ENCODE measurements at places on chromosomes 7 and 10.

DNA sequence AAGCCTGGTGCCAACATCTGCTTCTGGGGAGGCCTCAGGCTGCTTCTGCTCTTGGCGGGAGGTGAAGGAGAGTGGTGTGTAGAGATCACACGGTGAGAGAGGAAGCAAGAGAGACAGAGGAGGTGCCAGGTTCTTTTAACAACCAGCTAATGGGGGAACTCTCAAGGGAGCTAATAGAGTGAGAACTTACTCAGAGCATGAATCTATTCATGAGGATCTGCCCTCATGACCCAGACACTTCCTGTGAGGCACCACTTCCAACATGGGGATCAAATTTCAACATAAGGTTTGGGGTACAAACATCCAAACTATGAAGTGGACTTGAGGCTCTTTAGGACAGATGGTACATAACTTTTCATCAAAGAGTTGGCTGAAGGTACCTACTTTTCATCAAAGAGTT is 5.1 kb upstream of the ZNF32 start:
- no peak for DNase-seq

GRCh38 chr7:116969371-116969902 is 16.1 kb downstream of the ST7 start:
- no peak for DNase-seq

DNA sequence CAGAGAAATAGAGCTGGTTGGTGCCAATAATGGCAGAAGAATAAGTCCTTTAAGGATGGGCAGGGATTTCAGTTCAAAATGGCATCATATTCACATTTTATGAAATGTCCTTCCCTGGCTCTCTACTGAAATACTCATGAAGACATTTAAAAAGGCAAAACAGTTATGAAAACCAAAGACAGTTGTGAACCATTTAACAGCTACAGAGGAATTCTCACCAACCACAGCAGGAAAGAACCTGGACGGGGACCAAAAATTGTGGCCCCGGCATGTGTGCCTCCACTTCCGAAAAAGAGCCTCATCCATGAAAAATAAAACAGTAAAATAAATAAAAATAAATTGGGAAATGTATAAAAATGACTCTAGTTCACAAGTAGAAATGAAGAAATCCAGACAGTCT is 539.5 kb downstream of the SUGCT start:
- no peak for DNase-seq

DNA sequence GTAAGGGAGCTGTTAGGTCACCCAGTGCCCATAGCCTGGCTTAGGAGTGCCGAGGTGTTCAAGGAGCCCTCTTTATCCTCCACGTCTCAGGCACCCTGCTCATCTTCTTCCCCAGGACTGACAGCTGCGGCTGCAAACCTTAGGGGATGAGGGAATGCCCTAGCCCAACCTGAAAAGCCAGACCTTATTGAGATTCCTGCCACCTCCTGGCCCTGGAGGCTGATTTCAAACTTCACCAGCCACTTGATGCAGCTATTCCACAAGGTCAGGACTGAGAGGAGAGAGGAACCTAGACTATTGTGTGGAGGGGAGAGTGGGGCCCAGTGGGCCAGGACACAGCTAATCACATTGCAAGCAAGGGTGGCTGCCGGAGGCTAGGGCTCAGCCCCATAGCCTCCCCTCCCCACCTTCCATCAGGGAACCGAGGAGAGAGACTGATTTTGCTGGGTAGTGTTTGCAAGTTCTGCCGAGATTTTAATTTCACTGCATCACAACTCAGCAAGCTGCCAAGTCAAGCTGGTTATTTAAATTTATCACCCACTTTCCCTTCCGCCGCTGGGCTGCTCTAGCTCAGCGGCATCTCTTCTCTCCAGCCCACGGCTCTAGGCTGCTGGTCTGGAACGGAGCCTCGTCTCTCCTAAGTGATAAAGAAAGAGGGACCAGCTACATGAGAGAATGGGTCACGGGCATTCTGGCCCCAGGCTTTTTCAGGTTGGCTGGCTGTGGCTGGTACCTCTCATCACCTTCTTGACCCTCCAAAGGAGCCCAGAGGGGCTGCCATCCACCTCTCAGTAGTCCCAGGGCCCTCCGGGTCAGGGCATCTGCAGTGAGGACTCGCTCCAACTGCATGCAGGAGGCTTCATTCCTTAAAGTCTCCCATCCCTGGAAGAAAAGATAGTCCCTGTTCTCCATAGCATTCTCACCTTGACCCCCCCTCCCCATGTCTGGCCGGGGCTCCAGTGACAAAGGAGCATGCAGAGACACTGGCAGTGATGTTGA is 66.7 kb downstream of the PAX2 start:
- DNase-seq: no peak

GRCh38 chr7:154480817-154481216 is 428.6 kb downstream of the DPP6 start:
- no peak for DNase-seq

- no peak for DNase-seq
Measured at GRCh38 chr7:140674356-140674800, 1.6 kb downstream of the ADCK2 start.

DNA sequence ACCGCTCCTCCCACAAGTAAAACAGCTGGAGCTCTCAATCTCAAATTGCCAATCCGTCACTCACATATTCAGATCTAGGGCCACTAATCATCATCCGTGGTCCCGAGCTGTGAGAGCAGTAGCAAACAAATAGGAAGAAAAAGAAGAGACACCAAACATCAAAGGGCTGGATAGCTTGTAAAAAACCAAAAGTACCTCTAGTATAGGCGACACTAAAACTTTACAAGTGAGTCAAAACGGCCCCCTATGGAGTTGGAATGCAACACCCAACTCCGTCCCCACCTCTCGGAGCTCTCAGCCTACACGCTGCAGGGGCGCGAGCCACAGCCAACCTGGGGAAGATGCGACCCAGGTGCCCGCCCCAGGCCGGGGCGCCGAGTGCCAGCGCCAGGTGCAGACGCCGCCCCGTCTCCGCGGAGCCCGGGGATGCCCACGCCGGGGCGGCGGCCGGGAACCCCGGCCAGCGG is 581 bp downstream of the FAM3C start:
- peak; percentile 62 for DNase-seq

DNA sequence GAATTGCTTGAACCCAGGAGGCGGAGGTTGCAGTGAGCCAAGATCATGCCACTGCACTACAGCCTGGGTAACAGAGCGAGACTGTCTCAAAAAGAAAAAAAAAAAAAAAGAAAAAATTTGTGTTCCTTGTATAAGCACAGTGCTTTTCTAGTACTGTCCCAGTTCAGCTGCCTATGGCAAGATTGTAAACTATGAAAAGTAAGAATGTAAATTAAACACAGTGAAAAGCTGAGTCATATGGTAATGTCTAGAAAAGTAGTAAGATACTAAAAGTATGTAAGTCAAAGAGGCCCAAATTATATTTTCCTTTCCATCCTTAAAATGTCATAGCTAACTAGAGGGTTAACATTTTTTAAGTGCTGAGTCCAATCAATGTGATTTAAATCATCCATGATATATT is 42.8 kb downstream of the RBM20 start:
- no peak for DNase-seq

- DNase-seq: no peak
Measured at GRCh38 chr7:20696002-20696605, 80.6 kb downstream of the ABCB5 start.

DNA sequence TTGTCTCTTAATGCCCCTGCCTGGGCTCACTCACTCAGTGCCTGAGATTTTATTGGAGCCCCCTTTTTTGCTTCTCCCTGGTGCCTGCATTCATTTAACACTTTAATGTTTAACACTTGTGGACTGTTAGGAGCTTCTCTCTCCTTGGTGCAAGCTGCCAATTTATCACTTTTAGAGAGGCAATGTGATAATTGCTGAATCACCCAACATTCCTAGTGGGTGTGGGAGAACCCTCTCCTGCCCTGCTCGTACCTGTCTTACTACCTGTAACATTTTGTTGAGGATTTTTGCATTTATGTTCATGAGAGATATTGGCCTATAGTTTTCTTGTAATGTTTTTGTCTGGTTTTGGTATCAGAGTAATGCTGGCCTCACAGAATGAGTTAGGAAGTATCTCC is 13.2 kb downstream of the STAM start:
- DNase-seq: no peak

GRCh38 chr7:45052011-45052410 is 36.8 kb downstream of the NACAD start:
- DNase-seq: no peak

- peak; percentile 58 for DNase-seq
Measured at GRCh38 chr10:29668628-29669027, 33.9 kb upstream of the SVIL start.

DNA sequence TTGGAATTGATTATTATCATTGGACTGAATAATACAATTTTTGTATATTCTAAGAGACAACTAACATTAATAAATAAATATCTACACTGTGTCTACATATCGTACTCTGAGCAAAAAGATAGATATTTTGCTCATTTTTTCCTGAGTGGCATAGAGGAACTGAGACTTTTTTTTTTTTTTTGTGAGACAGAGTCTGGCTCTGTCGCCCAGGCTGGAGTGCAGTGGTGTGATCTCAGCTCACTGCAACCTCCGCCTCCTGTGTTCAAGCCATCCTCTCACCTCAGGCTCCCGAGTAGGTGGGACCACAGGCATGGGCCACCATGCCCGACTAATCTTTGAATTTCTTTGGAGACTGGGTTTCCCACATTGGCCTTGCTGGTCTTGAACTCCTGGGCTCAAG is 14.0 kb downstream of the KMT2E start:
- DNase-seq: no peak

DNA sequence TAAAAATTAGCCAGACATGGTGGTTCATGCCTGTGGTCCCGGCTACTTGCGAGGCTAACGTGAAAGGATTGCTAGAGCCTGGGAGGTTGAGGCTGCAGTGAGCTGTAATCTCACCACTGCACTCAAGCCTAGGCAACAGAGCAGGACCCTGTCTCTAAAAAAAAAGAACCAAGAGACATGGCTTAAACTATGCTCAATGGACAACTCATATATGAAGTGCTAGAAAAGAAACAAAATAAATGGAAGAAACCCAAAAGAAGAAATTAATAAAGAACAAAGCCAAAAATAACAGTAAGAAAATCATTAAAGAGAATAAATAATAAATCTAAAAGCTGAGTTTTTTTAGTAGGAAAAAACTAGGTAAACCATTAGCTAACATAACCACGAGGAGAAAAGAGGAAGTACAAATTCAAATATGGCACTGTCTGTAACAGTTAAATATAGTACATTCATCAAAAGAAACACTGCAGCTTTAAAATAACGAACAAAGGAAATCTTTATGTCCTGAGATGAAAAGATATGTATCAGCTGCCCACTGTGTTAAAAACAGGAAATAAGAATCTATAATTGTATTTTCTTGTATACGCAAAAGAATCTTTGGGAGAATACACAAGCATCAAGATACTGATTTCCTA is 48.7 kb downstream of the UPF2 start:
- DNase-seq: no peak

DNA sequence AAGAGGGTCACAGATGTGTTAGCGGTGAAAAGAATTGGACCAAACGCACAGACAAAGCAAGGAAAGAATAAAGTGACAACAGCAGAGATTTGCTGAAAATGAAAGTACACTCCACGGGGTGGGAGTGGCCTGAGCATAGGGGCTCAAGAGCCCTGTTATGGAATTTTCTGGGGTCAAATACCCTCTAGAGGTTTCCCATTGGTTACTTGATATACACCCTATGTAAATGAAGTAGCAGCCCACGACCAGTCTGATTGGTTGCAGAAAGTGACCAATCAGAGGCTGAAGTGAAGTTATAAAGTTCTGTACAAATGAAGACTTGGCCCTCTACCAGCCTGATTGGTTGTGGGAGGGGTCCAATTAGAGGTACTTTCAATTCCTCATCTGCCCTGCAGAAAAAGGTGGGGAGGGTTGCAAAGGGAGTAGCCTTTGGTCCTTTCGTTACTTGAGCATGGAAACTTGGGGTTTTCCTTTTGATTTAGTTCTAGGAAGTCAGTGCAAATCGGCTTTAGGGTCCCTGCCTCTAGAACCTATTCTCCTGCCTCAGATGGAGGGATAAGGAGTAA is 125.6 kb upstream of the PRPS1L1 start:
- no peak for DNase-seq

Measured in RCC 7860 (cell line).